ENCODE measurements at places on chromosomes 12 and 14.
A peak's percentile ranks its signal among the peaks of the same experiment; 100 is the strongest.

DNA sequence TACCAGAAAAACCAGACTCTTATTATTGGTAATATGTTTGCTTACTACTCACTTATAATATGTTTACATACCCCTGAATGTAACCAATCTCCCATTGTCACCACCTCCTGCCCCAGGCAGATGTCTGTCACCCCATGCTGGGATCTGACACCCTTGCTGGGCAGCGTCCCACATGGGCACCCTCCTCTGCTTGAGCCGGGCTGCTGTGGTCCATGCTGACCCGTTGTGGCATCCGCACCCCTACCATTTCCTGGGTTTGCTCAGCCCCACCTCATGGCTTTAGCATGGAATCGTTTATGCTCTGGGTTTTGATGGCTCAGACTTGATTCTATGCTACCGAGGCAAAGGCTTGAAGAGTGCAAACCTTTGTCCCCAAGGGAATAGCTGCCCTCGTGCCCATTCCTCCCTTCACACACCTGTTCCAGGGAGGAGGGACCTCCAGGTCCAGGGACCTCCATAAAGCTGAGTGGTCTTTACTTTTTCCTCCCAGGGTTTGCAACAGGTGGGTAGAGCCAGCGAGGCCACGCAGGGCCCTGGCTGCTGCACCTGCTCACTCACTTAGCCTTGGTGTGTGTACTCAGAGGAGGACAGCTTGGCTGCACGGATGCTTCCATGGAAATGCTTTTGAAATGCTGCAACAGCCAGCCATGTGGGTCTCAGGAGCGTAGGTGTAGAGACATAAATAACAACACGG lies 68.7 kb downstream of the PRMT8 start:
- no peak for DNase-seq

DNA sequence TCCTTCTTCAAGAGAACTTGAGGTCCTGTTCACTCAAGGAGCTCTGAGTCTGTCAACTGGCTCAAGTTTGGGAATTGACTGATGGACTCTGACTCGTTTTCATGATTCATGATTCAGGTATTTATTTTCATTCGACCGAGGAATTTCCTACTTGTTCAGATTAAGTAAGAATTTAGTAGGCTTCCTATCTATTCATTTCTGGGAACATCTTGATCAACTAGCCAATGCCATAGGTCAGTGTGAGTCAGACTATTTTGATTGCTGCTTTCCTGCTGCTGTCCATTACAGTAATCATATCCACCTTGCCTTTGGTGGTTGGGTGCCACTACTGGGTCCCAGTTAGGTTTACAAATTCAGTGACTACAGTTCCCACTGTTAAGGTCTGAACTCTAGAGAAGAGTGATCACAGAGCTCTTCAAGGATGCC lies 6.1 kb downstream of the FAM186A start:
- DNase-seq: peak; percentile 62

GRCh38 chr12:51001799-51002198 lies 24.4 kb downstream of the SLC11A2 start:
- no peak for DNase-seq

- no peak for DNase-seq
Measured at GRCh38 chr12:111406474-111407376, 1.0 kb downstream of the SH2B3 start.

DNA sequence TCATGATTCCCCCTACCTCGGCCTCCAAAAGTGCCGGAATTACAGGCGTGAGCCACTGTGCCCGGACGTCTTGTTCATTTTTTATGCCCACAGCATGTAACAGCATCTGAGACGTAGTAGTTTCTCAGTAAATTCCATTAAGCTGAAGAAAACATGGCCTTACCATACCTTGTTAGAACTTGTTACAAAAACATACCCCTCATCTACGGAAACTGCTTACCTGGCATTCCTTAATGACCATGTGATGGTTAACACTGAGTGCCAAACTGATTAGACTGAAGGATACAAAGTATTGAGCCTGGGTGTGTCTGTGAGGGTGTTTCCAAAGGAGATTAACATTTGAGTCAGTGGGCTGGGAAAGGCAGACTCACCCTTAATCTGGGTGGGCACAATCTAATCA lies 186.8 kb downstream of the CEP128 start:
- DNase-seq: no peak

- no peak for DNase-seq
Measured at GRCh38 chr12:76755829-76756379, 8.0 kb upstream of the ZDHHC17 start.

DNA sequence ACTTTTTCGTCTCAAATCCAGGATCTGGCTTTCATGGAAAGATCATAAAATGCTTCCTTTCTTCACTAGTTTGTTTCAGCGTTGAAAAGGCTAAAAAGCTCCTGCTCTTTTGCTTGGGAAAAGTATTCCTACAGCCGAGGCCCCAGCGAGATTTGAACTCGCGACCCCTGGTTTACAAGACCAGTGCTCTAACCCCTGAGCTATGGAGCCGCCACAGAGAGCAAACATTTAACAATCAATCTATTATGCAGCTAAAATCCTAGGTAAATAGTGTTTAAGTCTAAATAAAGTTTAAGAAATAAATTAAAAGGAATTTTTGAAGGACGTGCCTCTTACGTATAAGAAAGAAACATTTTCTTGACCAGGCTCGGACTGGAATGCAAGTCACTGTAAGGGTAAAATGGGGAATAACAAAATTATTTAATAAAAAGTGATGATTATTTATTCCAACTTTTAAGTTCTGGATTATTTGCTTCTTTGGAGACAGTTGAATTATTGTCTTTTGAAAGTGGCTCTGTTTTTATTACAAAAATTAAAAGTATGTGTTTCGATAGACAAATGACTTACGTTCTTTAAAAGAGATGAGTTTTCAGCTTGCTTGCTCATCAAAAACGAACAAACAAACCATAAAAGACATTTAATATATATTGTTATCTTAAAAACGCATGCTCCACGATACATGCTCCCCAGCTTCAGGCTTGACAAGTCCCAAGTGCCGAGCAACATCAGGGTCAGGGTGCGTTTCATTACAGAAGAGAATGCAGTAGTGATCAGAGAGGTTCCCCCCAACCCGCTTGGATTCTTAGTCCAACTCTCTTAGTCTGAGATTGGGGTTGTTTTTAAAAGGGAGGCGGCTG lies 10.2 kb downstream of the OR6S1 start:
- DNase-seq: peak; percentile 71

- DNase-seq: no peak
Measured at GRCh38 chr12:88325076-88325815, 183.1 kb downstream of the TMTC3 start.

DNA sequence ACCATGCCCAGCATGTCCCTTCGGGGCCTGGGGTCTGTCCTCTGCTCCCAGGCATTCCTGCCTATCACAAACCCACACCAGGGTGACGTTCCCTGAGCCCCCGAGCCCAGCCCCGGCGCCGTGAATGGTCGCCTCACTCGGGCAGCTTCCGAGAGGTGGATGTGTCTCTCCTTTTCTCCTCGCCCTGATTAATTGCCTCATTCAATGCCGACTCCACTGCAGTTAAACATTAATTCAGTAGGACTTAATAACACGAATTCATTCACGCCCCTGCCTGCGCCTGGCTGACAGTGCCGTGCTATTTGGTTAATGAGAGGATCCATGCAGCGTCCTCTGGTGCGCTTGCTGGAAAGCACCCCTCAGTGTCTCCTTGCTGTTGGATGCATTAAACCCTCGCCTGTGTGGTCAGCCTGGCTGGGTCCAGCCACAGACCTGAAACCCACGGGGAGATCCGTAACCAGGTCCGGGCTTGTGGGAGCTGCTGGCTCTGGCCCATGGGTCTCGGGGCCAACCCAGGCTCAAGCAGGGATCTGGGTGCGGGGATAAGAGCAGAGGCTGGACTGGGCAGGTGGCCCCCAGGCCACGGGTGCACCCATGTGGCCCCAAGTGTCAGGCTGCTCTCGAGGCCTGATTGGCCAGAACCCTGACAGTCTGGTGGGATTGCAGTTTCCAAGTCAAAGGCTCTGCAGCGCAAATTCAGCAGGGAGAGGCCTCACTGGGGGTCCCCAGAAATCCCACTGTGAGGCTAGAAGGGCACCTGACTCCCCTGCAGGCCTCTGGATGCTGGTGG lies 55.4 kb downstream of the FBRSL1 start:
- DNase-seq: no peak

Measured in LoVo (cell line).